H54 (cell line): ENCODE measurements at places on chromosomes 11 and 22.

DNA sequence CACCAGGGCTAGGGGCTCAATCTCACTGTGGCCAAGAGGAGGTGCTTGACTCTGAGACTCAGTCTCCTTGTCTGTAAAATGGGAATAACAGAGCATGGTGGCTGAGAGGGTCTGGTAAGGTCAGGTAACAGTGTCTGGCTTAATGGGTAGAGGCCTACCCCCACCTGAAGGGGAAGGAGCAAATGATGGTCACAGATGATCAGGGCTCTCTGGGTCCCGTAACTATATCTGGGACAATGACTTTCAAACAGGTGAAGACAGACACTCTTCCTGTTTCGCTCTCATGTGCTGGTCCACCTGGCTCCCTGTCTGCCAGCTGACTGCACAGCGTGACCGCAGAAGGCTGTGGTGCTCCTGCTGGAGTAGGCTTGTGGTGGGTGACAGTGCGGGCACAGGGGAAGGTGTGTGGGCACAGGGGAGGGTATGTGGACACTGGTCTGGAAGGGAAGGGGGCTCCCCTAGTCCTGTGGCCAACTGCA is 4.0 kb downstream of the A4GALT start:
- DNase-seq, result no peak

DNA sequence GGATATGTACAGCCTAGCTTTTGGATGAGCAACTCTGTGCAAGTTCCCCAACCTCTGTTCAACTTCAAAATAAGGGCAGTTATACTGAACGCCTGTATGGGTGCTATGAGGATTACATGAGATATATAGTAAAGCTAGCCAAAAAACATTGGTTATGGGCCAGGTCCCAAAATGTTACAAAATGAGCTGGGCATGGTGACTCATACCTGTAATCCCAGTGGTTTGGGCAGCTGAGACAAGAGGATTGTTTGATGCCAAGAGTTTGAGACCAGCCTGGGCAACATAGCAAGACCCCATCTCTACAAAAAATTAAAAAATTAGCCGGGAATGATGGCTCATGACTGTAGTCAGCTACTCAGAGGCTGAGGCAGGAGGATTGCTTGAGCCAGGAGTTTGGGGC is 118.4 kb downstream of the TEAD1 start:
- no peak for DNase-seq

- DNase-seq, result no peak
These were observed 9.0 kb upstream of the KCNQ1OT1 start for GRCh38 chr11:2708757-2709281.

GRCh38 chr11:112253605-112254242 is 6.9 kb downstream of the PLET1 start:
- no peak for DNase-seq

DNA sequence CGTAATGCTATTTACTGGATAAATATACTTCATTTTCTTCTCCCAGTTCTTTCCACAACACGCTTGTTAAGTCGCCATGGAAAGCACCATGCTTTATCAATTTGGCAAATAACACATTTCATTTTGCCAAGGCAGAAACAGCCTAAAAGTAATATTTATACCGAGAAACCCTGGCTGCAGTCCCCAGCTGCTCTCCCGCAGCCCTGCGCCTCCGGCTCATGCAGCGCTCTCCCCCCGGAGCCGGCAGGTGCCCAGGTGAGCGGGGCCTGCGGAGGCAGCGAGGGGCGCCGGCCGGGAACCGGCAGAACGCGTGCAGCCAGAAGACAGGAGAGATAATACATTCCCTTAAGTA is 681 bp upstream of the ARHGEF12 start:
- no peak for DNase-seq

DNA sequence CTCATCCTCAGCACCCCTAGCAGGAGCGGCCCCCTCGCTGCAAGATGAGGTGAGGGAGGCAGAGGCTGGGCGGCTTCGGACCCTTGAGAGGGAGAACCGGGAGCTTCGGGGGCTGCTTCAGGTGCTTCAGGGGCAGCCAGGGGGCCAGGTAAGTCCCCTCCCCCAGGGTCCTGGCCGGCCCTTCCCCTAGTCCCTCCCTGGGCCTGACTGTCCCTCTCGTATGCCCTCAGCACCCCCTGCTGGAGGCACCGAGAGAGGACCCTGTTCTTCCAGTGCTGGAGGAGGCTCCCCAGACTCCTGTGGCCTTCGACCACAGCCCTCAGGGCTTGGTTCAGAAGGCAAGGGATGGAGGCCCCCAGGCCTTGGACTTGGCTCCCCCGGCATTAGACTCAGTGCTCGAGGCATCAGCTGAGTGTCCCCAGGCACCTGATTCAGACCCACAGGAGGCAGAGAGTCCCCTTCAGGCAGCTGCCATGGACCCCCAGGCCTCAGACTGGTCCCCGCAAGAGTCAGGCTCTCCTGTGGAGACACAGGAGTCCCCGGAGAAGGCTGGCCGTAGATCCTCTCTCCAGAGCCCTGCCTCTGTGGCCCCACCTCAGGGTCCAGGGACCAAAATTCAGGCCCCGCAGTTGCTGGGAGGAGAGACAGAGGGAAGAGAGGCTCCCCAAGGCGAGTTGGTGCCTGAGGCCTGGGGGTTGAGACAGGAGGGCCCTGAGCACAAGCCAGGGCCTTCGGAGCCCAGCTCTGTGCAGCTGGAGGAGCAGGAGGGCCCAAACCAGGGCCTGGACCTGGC is 4.0 kb downstream of the CCDC88B start:
- DNase-seq, result no peak

DNA sequence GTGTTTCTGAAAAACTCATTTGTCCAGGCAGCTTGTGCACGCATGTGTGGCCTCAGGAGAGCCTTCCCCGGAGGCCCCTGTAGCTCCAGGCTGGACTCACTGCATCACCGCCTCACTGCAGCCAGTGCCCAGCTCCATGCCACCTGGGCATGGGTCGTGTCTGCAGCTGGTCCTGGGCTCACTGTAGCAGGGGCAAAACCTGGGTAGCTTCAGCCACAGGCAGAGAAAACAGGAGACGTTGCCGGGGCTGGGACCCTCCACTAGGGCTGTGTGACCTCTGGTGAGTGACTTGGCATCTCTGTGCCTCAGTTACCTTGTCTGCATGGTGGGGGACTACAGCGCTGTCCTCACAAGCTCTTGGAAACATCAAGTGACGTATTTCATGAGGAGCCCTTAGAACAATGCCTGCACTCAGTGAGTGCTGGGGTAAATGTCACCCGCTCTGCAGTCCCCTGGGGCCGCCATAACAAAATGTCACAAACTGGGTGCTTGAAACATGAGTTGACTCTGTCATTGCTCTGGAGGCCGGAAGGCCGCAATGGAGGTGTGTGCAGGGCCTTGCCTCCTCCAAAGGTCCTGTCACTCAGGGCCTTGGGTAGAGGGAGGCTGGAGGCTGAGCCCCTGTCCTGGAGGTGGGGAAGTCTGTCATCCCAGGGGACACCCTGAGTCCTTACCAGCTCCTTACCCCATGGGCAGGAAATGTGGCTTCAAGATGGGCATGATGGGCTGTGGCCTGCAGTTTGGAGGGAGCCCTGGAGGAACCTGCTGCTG is 488.7 kb downstream of the TBC1D22A start:
- DNase-seq, result no peak

GRCh38 chr11:106998116-106998915 is 20.0 kb downstream of the GUCY1A2 start:
- DNase-seq, result no peak

DNA sequence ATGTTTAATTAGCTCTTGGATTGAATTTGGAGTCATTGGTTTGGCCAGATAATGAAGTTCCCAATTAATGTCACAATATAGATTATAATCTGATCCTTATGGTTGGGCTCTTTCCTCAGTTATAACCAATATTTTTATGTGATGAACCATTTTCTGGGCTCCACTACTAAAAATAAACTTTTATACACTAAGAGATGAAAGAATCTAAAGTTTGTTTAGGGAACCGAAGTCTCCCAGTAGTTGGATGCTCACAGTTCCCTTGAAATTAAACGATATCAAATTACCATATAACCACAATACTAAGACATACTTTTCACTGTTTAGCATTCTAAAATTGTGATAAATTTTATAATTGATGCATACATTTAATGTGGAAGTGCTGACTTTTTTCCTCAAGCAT is 47.0 kb upstream of the ARHGAP42 start:
- no peak for DNase-seq

- no peak for DNase-seq
These were observed 3.6 kb downstream of the SHANK3 start for GRCh38 chr22:50676180-50676636.

DNA sequence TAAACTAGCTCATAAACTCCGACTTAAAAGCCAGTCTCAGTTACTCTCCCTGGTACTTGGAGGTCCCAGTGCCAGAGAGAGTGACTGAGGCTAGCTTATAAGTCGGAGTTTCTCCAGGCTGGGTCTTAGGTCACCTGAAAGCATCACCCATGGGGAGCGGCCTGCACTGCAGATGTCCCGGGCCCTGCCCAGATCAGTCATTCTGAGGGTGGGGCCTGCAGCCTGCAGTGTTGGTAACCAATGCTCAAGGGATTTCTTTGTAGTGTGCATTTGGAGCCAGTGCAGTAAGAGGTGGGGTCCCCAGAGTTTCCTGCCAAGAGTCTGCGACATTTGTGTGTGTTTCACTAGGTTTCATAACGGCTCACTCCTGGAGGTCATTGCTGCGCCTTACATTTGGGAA is 14.8 kb downstream of the TAB1 start:
- DNase-seq, result no peak

GRCh38 chr11:27721264-27722116 is 21.2 kb upstream of the BDNF start:
- no peak for DNase-seq

DNA sequence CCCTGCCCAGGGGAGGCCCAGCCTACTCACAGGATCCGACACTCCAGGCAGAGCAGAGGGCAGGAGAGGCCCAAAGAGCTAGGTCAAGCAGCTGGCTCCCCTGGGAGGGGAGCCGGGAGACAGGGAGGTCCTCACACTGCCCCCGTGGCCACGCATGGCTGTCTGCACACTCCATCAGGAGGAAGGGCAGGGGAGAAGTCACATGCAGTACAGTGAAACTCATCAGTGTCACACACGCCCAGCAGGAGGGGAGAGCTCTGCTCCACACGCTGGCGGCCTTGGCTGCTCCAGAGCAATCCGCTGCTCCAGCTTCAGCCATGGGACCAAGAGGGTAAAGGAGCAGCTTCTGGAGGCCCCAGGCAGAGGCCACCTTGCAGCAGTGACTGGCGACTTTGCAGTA is 14.3 kb downstream of the TCIRG1 start:
- no peak for DNase-seq

DNA sequence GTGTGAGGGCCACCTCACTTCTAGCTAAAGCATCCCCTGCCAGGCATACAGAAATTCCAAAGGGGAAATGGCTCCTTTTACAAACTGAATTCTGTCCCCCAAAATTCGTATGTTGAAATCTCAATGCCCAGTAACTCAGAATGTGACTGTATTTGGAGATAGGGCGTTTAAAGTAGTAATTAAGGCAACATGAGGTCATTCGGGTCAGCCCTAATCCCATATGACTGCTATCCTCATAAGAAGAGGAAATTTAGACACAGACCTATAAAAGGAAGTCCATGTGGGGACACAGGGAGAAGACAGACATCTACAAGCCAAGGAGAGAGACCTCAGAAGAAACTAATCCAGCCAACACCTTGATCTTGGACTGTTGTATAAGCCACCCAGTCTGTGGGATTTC is 119.1 kb downstream of the CHST1 start:
- DNase-seq, result no peak

DNA sequence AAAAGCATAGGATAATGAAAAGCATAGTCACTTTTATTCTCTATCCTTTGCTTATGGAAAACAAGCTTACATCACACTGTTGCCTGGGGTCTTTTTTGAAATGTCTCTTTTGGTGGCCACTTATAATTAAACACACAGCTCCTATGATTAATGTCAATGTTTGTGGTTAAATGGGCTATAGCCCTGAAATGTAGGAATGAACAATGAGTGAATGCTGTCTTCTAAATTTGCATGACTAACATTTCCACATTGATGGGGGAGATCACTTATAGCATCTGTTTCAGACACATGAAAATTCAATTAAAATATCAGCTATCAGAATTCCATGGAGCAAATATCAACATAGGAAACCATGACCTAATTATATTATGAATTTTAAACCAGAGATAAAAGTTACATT is 171.4 kb upstream of the FAT3 start:
- no peak for DNase-seq

GRCh38 chr11:93783765-93784144 is 327 bp upstream of the MED17 start:
- DNase-seq, result no peak

- peak; percentile 38 for DNase-seq
These were observed 33.4 kb downstream of the PLA2G6 start for GRCh38 chr22:38148245-38148644.

DNA sequence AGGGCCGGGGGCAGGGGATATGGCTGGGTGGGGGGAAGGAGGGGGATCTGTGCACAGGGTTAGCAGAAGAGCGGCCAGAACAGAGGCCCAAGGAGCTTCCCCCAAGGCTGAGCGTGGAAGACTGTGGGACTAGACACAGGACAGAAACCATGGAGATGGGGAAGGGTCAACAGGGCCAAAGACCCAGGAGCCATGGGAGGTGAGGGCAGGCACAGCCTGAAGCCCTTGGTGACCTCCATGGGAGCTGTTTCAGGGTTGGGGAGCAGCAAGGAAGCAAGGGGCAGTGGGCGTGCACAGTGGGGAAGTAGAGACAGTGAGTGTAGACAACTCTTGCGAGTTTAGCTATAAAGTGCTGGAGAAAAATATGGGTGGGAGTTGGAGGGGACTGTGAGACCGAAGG is 56.6 kb downstream of the WNT11 start:
- DNase-seq, result no peak

- DNase-seq, result no peak
These were observed 197.2 kb downstream of the TENM4 start for GRCh38 chr11:79243422-79244210.

DNA sequence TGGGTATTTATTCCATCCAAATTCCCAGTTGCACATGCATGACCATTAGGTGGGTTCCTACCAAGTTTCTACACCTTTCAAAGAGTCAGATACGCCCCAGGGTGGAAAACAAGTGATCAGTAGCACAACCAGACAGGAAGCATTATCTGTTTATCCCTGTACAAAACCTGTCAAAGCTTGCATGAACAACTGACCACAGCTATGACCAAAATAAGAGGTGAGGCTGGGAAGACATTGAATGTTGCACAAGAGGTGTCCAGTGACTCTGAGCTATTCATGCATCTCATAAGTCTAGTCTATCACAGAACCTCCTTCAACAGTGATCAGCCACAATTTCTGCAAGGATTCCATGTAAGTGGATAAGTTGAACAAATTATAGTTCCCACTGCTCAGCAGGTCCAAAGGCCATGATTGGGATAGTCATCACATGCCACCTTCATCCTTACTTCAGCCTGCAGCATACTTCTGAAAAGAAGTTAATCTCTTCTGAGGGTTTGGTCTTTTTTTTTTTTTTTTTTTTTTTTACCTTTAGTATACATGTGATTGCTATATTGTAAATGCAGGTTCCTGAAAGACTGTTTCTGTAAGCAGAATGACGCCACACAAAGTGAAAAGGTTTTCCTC is 28.0 kb upstream of the TMEM45B start:
- DNase-seq, result no peak
